ENCODE measurements at places on chromosomes 7 and 10. TPM values are rescaled to one million over a fixed set of nuclear protein-coding genes. Genes with fewer than 3 reads are reported as not detected.
A peak's percentile ranks its signal among the peaks of the same experiment; 100 is the strongest.

GRCh38 chr10:31765541-31765940, 163.1 kb downstream of the ARHGAP12 start:
- H3K4me3 ChIP-seq: no peak overlapping the region
- H3K4me1 ChIP-seq: peaks cover 5% of the 10 kb centered on the region
- H3K27me3 ChIP-seq: no peaks in the 10 kb centered on the region
- DNase-seq: no peak

GRCh38 chr10:110747609-110748464, 103.7 kb downstream of the RBM20 start:
- no peak for DNase-seq
- peaks cover 3% of the 10 kb centered on the region for H3K27me3 ChIP-seq
- no peaks in the 10 kb centered on the region for H3K4me1 ChIP-seq
- no peak overlapping the region for H3K27ac ChIP-seq

DNA sequence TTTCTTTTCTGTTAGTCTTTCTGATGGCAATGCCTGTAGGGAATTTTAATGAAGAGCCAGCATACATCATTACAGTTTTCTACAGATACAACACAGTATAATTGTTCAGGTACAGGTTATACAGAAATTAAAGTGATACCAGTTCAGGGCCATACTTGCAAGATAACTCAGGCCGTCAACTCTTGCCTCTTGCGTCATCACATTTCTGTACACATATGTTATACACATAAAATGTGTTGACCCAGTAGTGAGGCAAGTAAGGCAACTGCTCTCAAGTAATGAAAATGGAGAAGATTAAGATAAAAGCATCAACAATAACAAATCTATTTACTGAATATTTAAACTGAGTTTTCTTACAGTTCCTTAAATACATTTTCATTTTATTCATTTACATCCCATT, 317.8 kb downstream of the HPSE2 start:
- H3K36me3 ChIP-seq: no peaks in the 10 kb centered on the region
- DNase-seq: peak; percentile 3
- H3K4me1 ChIP-seq: peaks cover 9% of the 10 kb centered on the region
- no peak overlapping the region for H3K27ac ChIP-seq

GRCh38 chr10:5944389-5945189, 32.8 kb downstream of the IL15RA start:
- no peaks in the 10 kb centered on the region for H3K36me3 ChIP-seq
- H3K4me1 ChIP-seq: peaks cover 26% of the 10 kb centered on the region
- H3K27me3 ChIP-seq: no peaks in the 10 kb centered on the region
- no peak overlapping the region for H3K4me3 ChIP-seq
- peak overlapping the region; percentile 99 for H3K27ac ChIP-seq
- peak; percentile 100 for DNase-seq

Gene PAX2
- total RNA-seq: not detected

Gene OR13A1
- not detected for total RNA-seq

Gene PTPRZ1
- total RNA-seq: not detected

Gene PPA1
- 211 TPM for total RNA-seq

Measured in IMR-90 (cell line).